ENCODE measurements at places on chromosomes 2 and 18.

- DNase-seq = no peak
These were observed 108.3 kb downstream of the PIEZO2 start for GRCh38 chr18:11040823-11041656.

DNA sequence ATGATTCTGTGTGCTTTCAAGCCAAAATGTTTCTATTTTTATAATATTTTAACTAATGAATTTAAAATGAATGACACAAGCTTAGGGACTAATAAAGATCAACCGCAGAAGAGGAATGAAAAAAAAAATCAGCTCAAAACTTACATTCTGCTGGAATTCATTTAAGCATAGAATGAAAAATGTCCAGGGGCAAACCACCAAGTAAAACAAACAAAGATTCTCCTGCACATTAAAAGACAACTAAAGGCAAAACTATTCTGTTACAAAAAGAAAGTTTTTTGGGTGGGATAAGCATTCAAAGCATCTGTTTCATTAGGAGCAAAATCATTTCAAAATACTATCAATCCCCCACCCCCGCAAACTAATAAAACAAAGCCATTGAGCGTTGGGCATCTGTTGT, 99.3 kb upstream of the SOX11 start:
- no peak for DNase-seq

GRCh38 chr2:144201126-144201525, 318.8 kb downstream of the ZEB2 start:
- DNase-seq = no peak

DNA sequence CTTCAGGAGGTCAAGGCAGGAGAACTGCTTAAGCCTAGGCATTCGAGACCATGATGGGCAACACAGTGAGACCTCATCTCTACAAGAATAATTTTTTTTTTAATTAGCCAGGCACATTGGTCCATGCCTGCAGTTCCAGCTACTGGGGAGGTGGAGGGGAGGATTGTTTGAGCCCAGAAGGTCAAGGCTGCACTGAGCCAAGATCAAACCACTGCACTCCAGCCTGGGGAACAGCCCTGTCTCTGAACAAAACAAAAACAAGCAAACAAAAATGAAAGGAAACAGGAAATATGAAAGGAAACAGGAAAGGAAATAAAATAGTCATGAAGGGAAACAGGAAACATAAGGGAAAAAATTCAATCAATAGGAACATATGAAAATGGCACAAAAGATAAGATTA, 64.7 kb upstream of the TMEM247 start:
- no peak for DNase-seq

DNA sequence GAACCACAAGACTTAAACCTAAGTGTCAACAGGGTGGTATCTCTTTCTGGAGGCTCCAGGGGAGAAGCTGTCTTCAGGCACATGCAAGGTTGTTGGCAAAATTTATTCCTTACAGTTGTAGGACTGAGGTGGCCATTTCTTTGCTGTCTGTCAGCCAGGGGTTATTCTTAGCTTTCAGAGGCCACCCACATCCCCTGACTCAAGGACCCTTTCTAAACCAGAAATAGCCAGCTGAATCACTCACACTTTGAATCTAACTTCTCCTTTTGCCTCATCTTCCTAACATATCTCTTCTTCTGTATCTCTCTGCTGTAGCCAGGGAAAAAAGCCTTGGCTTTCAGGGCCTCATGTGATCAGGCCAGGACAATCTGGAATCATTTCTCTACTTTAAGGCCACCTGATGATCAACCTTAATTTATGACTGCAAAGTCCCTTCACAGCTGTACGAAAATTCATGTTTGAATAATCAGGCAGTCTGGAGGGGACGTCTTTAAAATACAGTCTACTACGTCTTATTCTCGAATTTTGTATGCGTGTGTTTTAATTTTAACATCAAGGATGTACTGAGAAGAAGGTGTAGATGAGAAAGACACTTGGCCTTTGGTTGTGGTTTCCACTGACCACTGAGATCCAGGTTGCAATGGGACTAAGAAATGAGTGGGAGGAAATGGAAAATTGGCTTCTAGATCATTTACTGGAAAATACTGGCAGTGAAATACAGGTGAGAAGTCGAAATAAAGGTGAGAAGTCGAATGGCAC, 90.4 kb downstream of the DOCK10 start:
- no peak for DNase-seq

GRCh38 chr2:68762100-68762499, 27.5 kb downstream of the ARHGAP25 start:
- DNase-seq = no peak

DNA sequence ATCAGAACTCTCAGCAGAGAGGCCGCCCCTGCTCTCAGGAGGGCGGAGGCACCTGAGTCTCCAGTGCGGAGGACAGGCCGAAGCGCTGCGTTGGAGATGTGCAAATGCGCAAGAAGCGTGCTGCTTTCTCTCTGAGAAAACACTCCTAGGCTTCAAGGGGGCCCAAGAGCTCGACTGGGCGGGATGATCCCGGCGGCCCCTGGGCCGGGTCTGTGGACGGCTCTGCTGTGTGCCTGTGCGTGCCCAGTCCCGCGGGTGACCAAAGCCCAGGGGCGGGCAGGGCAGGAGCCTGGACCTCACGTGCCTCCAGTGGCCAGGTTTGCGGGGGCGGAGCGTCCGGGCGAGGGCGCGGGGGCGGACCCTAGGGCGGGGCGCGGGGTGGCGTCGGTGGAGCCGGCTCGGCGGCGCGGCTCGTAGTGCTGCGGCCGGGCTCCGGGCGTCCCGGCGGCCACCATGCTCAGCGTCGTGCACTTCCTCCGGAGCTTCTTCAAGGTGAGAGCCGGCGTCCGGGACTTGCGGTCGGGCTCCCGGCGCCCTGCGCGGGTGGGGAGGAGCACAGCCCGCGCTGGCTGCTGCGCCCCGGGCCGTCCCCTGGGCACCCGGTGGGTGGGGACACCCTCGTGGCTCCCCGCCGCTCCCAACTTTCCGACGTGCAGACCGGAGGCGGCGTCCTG, at the start of gene ARHGEF4:
Gene ARHGEF4 (plus strand): TSS at position 414 of the 674 bp plus-strand sequence. CDS start 40 bp downstream, at position 454.
- DNase-seq = no peak

DNA sequence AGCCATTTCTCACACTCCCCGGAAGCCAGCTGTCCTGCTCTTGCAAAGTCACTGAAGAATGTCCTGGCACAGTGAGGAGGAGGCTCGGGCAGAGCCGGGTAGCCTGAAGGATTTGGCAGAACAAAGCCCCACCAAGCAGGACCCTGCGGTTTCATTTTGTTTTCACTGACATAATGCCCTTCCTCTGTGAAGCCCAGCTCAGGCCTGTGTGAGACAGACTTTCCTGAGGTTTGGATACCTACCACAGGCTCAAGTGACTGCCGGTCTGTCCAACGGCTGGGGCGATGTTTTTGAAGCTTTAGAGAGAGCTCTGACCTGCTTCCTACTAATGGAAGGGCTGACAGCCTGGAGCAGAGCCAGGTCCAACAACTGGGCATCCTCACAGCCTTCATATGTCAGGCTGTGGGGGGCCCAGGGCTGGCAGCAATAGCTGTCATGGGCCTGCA, 99.8 kb upstream of the FZD7 start:
- no peak for DNase-seq

DNA sequence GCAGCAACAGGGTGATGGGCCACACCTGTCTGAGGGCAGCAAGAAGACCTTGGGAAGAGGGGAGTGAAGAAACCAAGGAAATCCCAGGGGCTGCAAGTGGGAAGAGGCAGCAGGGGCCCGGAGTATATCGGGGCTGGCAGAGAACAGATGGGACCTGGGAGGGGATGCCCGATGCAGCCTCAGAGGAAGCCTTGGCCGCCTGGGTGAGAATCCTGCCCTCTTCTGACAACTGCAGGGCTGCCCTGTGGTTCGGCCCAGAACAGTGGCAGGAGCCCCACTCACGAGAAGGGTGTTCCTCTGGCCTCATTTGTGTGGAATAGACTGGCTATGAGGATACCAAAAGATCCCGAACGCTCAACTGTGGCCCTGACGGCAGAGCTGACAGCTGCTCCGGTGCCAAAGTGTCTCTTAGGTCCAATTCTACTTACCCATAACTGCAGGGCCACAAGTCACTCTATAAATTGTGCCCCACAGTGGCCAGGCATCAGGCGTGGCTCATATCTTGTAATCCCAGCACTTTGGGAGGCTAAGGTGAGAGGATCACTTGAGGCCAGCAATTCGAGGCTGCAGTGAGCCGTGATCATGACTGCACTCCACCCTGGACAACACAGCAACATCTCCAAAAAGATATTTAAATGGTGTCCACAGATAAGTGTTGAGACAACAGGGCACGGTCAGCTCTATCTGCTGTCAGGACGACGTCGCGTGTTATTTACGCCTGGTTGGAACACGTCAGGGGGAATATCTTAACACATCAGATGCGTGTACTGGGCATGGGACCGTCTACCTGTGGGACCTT, 23.6 kb upstream of the ID2 start:
- no peak for DNase-seq

GRCh38 chr2:162126111-162126519, 25.9 kb downstream of the GCG start:
- DNase-seq = no peak

DNA sequence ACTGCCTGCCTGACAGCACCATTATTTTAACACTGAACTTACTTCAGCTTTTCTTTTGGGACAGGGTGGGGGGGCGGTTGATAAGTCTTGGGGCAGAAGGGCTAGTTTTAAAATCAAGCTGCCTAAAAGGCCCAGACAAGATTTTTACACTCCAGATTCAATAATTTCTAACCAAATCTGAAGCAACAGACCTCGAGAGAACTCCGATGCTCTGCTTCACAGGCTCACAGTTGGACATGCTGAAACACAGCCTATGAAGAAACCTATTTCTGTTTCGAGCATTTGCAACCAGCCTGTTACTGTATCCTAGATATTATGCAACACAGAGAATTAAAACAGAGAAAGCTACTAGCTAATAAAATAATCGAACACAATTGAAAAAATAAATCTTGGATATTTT, 1.3 kb upstream of the MYT1L start:
- DNase-seq = no peak

DNA sequence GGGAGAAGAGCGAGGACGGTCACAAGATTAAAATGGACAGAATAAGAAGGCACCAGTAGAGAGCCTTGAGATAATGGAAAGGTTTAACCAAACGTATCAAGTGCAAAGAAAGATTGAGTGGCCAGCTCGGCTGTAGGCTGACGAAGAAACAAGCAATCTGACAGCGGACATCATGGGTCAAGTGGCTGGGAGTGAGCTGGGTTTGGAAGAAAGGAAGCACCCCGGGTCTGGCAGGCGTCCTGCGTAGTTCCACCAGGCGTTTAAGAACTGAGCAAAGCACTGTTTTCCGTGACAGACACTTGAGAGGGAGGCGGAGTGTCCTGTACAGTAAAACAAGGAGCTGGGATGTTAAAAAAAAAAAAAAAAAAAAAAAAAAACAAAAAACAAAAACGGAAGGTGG, 27.1 kb downstream of the DAPL1 start:
- DNase-seq = no peak

DNA sequence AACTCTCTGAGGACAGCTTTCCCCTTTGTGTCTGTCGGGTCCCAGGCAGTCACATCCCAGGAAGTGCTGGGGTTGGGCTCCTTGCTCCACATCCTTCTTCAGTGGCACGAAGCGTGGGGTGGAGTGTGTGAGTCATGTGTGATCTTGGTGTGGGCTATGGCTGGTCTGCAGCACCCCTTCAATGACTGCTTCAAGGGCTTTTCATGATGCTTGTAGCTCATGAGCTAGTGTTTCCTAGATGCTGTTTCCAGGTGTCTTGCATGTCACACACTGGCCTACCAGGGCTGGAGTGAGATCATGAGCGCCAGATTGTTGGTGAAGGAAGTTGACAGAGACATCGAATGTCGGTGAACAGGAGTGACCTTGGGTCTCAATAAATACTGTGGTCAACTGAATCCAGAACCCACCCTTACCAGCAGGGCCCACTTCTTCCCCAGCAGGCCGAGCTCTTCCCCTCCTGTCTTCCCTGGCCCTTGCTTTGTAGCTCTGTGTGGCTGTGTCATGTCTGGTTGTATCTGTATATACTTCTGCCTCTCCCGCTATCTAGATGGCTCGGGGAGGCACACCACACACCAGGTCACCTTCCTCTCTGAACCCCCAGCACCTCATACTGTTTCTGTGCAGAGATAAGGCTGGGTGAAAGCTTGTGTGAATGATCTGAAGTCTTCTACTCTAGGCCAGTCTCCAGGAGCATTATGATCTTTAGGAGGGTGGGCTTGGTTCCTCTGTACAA, 3.8 kb downstream of the C2orf92 start:
- no peak for DNase-seq

GRCh38 chr2:2827761-2828221, 496.7 kb upstream of the MYT1L start:
- DNase-seq = no peak

DNA sequence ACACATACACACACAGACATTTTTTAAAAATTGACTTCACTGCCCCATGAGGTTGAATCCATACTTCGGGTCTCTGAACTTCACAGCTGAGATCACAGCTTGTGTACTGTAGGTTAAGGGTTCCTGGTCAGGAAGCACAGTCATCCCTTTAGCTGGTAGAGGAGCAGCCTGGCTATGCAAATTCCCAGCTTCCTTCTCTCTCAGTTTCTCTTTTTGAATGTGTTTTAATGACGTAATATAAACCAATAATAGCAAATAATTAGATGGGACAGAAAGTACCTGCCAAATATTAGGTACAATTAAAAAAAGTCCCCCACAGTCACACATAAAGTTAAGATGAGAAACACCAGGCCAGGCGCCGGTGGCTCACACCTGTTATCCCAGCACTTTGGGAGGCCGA, 178.7 kb downstream of the ZNF385B start:
- no peak for DNase-seq

- no peak for DNase-seq
These were observed 60.6 kb downstream of the SERTAD2 start for GRCh38 chr2:64593035-64593655.

- no peak for DNase-seq
These were observed 74.8 kb downstream of the WDSUB1 start for GRCh38 chr2:159211447-159212396.

DNA sequence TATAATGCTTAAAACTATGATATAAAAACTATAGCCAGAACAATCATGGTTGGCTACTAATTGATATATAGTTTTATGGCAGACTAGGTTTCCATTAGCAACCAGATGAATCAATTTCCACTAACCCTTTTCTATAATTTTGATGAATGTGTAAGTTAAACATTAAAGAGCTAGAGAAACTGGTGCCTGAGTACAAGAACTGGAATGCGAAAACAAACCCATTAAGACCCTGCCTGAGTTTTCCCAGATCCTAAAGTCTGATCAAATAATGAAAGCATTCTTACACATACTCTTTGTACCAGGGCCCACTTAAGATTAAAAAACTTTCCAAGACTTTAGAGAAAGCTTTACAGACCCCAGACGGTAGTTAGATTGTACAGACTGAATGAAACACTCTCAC, 21.3 kb downstream of the MRPL19 start:
- DNase-seq = no peak

GRCh38 chr2:41736105-41736567, 311.7 kb upstream of the PKDCC start:
- DNase-seq = no peak

- no peak for DNase-seq
These were observed 36.2 kb downstream of the EPG5 start for GRCh38 chr18:45930963-45931362.

- DNase-seq = no peak
These were observed 32.2 kb downstream of the DGKD start for GRCh38 chr2:233386382-233387041.

DNA sequence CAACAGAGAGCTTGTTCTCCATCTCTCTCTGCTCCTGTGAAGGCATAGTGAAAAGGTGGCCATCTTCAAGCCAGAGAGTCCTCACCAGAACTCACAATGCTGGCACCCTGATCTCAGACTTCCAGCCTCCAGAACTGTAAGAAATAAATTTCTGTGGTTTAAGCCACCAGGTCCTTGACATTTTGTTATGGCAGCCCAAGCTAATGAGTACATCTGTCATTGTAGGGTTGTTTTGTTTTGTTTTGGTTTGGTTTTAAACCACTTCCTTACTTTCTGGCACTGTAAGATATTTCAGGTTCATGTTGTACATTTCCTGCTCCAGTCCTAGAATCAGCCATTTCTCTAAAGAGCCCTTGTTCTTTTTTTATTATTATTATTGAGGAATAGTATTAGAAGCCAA, 171.2 kb downstream of the CPS1 start:
- DNase-seq = no peak

Measured in SK-N-MC (cell line).